IPS DF 6.9 (cell line): ENCODE measurements at places on chromosomes 2 and 18.

DNA sequence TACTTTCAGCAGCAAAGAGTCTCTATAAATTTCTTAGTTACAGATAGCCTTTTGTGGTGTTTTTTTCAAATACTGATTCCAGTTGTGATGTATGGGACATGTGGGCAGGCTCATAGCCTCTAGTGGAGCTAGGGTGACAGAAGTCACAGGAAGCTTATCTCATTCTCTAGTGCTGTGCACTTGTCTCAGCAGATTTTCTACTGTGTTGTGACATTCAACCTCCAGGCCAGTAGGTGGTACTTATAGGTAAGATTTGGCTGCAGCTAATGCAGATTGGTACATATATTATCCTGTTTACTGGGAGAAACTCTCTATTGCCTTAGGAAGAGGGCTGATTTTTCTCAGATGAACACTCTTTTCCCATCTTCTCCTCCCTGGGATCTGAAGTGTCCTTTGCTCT, 176.2 kb downstream of the CALCRL start:
- no peak for DNase-seq

DNA sequence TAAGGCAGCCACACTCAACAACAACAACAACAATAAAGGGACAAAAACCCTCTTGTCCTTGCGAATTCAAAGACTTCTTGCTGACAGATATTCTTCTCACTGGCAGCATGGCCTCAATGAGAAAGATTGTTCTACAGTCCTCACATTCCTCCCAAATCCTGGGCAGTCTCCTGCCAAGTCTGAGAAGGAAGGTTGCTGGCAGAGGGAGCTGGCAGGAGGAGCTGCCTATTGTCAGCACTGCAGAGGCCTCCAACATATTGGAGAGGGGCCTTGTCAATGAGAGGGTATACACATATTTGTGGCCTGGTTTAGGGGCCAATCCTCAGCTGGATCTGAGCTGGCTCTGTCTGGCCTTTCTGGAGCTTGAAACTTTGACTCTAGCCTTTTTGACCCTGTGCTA, 63.5 kb downstream of the LAMA3 start:
- no peak for DNase-seq

DNA sequence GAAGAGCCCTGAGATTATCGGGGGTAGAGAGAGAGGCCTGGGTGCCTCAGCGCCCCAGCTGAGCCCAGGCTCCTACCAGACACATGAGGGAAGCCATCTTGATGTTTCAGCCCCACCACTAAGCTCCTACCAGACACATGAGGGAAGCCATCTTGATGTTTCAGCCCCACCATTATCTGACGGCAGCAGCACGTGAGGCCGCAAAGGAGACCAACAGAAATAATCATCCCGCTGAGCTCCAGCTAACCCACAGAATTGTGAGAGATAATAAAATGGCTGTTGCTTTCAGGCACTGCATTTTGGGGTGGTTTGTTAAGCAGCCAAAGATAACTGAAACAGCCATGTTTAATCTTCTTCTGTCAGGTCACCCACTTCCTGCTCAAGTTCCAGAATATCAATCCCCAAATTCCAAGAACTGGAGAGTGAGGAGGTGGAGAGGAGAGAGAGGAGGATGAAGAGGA, 29.3 kb upstream of the SOS1 start:
- DNase-seq, result no peak

GRCh38 chr2:240960309-240960970, 38.0 kb upstream of the SNED1 start:
- DNase-seq, result no peak
